Mesenteric fat pad (tissue), 1 donor: ENCODE measurements at places on chromosomes 7 and 10. TPM values are rescaled to one million over a fixed set of nuclear protein-coding genes. Genes with fewer than 3 reads are reported as not detected.

The CYP26C1 gene
- total RNA-seq: 0.22 TPM

The GTF2IRD2 gene
- total RNA-seq: 26.8 TPM

The VAX1 gene
- total RNA-seq: not detected

The MMP21 gene
- 0.29 TPM for total RNA-seq

The RAPGEF5 gene
- total RNA-seq: 55.2 TPM

The C1GALT1 gene
- total RNA-seq: 23.8 TPM

The MTERF1 gene
- total RNA-seq: 7.7 TPM

The C10orf53 gene
- not detected for total RNA-seq

The FLNC gene
- total RNA-seq: 16.2 TPM

The TMEM139 gene
- total RNA-seq: 3.7 TPM

The ACTL6B gene
- not detected for total RNA-seq

The SP8 gene
- not detected for total RNA-seq

The GFRA1 gene
- 18.3 TPM for total RNA-seq

The PRKG1 gene
- 12.9 TPM for total RNA-seq

The INHBA gene
- total RNA-seq: 1.00 TPM

The NPC1L1 gene
- 0.29 TPM for total RNA-seq

The SKAP2 gene
- total RNA-seq: 45.9 TPM

The XRCC2 gene
- total RNA-seq: 0.29 TPM

The NRCAM gene
- total RNA-seq: 9.1 TPM

The CELF2 gene
- total RNA-seq: 93.9 TPM

The CLRN3 gene
- total RNA-seq: 0.29 TPM

The TRIL gene
- total RNA-seq: 3.7 TPM

The CTAGE4 gene
- 0.58 TPM for total RNA-seq

The PLXNA4 gene
- total RNA-seq: 133 TPM

The SNCG gene
- 265 TPM for total RNA-seq

The C7orf33 gene
- total RNA-seq: not detected

The CARD11 gene
- 0.42 TPM for total RNA-seq

The KIF11 gene
- total RNA-seq: 0.29 TPM

The RTKN2 gene
- 0.06 TPM for total RNA-seq

The ARHGEF35 gene
- total RNA-seq: 7.2 TPM

The ELOVL3 gene
- 7.2 TPM for total RNA-seq

The ODAD2 gene
- 0.22 TPM for total RNA-seq

The TMEM213 gene
- not detected for total RNA-seq

The SLC35B4 gene
- total RNA-seq: 24.0 TPM

The ALOX5 gene
- 36.8 TPM for total RNA-seq
